Ovary (tissue), 10 donors: ENCODE measurements at places on chromosomes 5 and 9.

- H3K27me3 ChIP-seq = no peaks in the 10 kb centered on the region
- H3K4me1 ChIP-seq = no peaks in the 10 kb centered on the region
- H3K36me3 ChIP-seq = no peaks in the 10 kb centered on the region
- H3K4me3 ChIP-seq = no peak overlapping the region
Measured at GRCh38 chr9:83792746-83793145, 24.8 kb downstream of the GKAP1 start.

DNA sequence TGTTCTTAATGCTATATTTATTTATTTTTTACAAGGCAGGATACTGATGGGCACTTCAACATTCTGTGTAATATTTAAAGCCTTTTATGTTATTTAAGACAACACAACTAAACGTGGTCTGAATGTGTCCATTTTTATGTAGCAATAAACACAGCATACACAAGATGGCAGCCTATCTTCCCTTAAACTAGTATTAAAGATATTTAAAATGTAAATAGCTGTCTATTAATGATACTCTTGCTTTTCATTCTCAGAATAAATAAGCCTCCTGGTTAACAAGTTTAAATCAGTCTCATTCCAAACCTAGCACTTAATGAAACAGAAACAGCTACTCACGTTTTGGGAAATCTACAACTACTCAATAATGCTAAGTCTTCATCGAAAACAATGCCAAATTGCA lies 315.7 kb downstream of the MCTP1 start:
- H3K4me1 ChIP-seq = no peaks in the 10 kb centered on the region
- no peak overlapping the region for H3K27ac ChIP-seq
- H3K36me3 ChIP-seq = no peaks in the 10 kb centered on the region
- DNase-seq = no peak

DNA sequence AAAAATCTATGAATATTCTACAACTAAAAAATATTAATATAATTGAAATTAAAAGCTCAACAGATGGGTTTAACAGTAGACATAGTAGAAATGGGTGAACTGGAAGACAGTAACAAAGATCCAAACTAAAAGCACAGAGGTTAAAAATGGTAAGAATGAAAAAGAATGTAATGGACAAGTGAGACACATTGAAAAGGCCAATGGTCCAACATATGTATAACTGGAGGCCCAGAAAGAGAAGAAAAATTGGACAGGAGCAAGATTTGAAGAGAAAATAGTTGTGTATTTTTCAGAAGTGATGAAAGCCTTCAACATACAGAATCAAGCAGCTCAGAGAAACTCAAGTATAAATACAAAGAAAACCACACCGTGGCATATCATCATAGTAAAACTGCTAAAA lies 58.6 kb downstream of the PCDHGC5 start:
- H3K27ac ChIP-seq = no peak overlapping the region
- no peaks in the 10 kb centered on the region for H3K4me1 ChIP-seq
- H3K36me3 ChIP-seq = no peaks in the 10 kb centered on the region
- no peak overlapping the region for H3K4me3 ChIP-seq

GRCh38 chr5:181108578-181109165 lies 22.3 kb downstream of the OR2V1 start:
- no peaks in the 10 kb centered on the region for H3K4me1 ChIP-seq
- H3K4me3 ChIP-seq = no peak overlapping the region
- H3K27ac ChIP-seq = no peak overlapping the region
- no peak for DNase-seq
- H3K27me3 ChIP-seq = no peaks in the 10 kb centered on the region
- no peaks in the 10 kb centered on the region for H3K36me3 ChIP-seq

DNA sequence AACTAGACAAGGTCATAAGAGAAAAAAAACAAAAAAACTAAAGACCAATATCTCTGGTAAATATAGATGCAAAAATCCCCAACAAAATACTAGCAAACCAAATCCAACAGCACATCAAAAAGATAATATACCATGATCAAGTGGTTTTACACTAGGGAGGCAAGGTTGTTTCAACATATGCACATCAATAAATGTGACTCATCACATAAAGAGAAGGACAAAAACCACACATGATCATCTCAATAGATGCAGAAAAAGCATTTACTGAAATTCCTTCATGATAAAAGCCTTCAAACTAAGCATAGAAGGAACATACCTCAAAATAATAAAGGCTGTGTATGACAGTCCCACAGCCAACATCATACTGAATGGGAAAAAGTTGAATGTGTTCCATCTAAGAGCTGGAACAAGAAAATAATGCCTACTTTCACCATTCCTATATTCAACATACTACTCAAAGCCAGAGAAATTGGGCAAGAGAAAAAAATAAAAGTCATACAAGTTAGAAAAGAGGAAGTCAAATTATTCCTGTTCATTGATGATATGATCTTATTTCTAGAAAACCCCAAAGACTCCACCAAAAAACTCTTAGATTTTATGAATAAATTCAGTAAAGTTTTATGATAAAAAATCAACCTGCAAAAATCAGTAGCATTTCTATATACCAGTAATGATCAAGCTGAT lies 72.2 kb upstream of the FAM169A start:
- H3K4me1 ChIP-seq = no peaks in the 10 kb centered on the region
- DNase-seq = no peak
- no peaks in the 10 kb centered on the region for H3K27me3 ChIP-seq
- no peak overlapping the region for H3K27ac ChIP-seq
- no peak overlapping the region for H3K4me3 ChIP-seq
